A549 treated with Mapracorat at 1 μM for 4 hours (cell line): ENCODE measurements at places on chromosomes 1 and 21. TPM values are rescaled to one million over a fixed set of nuclear protein-coding genes. Genes with fewer than 3 reads are reported as not detected.

The FAM167B gene
- 0.40 to 0.70 TPM (median 0.58 TPM) in 5 replicates for total RNA-seq

The TSPEAR gene
- not detected in 5 replicates for total RNA-seq

The SYT2 gene
- total RNA-seq: 0.23 to 0.38 TPM (median 0.31 TPM) in 5 replicates

The PODN gene
- not detected in 5 replicates for total RNA-seq

The SPRR2D gene
- total RNA-seq: not detected in 5 replicates

The PEX19 gene
- total RNA-seq: 20.8 to 27.6 TPM (median 24.2 TPM) in 5 replicates

The GCSAML gene
- not detected in 5 replicates for total RNA-seq

The S100A12 gene
- total RNA-seq: not detected in 5 replicates

The TCEA3 gene
- total RNA-seq: 0.46 to 0.64 TPM (median 0.48 TPM) in 5 replicates

The AQP10 gene
- not detected in 5 replicates for total RNA-seq

The SLAMF7 gene
- 1.3 to 2.9 TPM (median 1.6 TPM) in 5 replicates for total RNA-seq
